COR-L47 (cell line): ENCODE measurements at places on chromosomes 1 and 21.

DNA sequence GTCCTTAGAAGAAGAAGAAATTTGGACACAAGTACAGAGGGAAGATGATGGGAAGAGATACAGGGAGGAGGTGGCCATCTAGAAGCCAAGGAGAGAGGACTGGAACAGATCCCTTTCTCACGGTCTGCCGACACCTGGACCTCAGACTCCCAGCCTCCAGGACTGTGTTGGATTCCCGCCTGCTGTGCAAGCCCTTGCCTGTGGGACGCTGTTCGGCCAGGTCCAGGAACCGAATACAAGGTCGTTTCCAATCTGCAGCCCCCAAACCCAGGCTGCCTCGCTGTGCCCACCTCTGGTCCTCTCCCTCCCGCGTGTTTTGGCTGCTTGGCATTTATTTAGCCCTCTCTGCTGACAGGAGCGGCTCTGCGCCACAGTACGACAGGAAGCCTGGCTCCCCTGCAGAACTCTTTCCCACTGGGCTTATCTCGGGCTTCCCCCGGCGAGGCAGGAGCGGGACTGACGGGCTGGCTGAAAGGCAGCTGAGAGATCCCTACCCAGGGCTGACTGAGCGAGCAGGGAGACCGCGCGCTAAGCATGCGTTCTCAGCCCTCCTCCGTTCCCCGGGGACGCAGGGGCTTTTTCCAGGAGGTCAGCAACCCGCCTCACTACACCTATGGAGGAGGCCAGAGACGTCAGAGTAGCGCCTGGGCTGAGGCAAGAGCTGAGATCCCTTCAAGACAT lies 238.4 kb downstream of the TNR start:
- no peak for DNase-seq

GRCh38 chr21:17539743-17540341 lies 27.0 kb downstream of the CXADR start:
- no peak for DNase-seq

DNA sequence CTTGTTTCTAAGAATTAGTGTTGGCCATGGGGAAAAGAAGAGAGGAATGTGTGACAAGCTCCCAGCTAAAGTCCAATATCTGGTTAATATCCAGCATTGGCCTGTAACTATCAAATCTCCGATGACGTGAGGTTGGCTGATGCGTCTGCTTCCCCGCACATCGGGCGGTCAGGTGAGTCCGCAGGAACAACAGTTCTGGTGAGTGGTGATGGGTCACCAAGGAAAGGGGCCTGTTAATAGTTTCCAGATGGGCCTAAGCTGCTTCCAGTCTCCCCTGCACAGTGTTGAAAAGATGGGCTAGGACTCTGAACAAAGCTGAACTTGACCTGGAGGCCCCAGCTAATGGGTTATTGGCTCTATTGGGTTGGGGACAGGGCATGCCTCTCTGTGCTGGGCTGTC lies 193.1 kb upstream of the EDN2 start:
- no peak for DNase-seq

- no peak for DNase-seq
These were observed 34.0 kb downstream of the EPRS1 start for GRCh38 chr1:220012259-220012658.

DNA sequence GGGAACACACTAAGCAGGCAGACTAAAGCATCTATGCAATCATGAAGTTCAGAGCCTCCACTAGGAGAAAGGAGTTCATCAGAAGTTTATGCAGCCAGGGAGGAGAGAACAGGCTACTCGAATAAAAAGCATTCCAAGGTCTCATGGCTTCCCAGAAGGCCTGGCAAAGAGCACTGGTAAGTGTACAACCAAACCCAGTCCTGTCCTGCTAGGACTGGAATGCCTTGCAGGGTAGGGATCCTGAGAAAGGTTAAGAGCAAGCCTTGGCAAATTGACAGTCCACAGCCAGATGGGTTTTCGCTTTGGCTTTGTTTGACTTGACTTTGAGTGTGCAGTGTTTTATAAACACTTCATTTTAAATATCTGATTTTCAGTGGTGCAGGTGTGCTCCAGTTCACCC lies 133.6 kb upstream of the ATP1B1 start:
- peak; percentile 57 for DNase-seq

GRCh38 chr1:201356236-201356635 lies 21.2 kb downstream of the TNNT2 start:
- no peak for DNase-seq

- no peak for DNase-seq
These were observed 1.5 kb upstream of the ATP1A2 start for GRCh38 chr1:160114085-160114484.

DNA sequence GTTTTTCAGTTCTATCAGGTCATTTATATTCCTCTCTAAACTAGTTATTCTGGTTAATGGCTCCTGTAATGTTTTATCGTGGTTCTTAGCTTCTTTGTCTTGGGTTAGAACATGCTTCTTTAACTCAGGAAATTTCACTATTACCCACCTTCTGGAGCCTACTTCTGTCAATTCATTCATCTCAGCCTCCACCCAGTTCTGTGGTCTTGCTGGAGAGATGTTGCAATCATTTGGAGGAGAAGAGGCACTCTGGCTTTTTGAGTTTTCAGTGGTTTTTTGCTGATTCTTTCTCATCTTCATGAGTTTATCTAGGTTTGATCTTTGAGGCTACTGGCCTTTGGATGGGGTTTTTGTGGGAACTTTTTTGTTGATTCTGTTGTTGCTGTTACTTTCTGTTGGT lies 213.0 kb downstream of the BRINP2 start:
- no peak for DNase-seq

DNA sequence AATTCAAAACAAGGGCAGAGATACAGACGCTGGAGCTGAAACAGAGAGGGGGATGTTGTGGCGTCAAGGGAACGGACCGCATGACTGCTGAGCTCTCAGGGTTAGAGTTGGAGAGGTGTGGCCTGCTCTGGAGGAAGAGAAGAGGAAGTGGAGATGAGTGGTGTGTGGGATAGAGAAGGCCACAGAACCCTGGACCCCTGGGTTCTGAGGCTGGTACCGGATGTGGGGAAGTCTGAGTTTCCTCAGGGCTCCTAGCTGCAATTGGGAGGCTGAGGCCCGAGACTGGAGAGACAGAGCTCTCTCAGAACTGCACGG lies 1.8 kb downstream of the BCAN start:
- DNase-seq, result no peak

- DNase-seq, result no peak
These were observed 11.7 kb upstream of the CD55 start for GRCh38 chr1:207309745-207310273.

DNA sequence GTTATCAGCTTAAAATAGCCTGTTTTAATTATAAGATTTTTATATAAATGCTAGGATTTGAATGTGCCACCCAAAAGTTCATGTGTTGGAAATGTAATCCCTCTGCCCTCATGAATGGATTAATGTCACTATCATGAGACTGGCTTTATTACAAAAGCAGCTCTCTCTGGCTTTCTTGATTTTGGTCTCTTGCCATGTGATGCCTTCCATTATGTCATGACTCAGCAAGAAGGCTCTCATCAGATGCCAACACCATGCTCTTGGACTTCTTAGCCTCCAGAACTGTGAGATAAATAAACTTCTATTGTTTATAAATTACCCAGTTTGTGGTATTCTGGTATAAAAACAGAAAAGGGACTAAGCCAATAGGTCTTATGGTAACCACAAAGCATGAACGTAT lies 6.9 kb upstream of the PRSS38 start:
- no peak for DNase-seq

- no peak for DNase-seq
These were observed 174.8 kb upstream of the SYT6 start for GRCh38 chr1:114328361-114328904.

GRCh38 chr21:45802956-45803617 lies 159.6 kb downstream of the PCBP3 start:
- no peak for DNase-seq

- no peak for DNase-seq
These were observed 3.5 kb upstream of the ZNF669 start for GRCh38 chr1:247107694-247108093.

DNA sequence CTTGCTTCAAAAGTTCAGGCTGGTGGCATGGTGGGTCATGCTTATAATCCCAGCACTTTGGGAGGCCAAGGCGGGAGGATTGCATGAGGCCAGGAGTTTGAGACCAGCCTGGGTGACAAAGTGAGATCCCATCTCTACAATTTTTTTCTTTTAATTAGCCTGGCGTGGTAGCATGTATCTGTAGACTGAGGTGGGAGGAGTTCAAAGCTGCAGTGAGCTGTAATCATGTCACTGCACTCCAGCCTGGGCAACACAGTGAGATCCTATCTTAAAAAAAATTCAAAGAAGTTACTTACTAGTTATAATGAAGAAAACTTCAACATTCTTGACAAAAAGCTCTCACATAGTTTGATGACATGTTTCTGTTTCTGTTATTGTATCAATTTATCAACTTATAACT lies 45.2 kb downstream of the SAMSN1 start:
- no peak for DNase-seq

GRCh38 chr1:174743654-174744561 lies 255.8 kb upstream of the CACYBP start:
- DNase-seq, result peak; percentile 8

GRCh38 chr1:43327549-43328292 lies 9.9 kb upstream of the MPL start:
- DNase-seq, result no peak

- DNase-seq, result no peak
These were observed 524 bp downstream of the COPA start for GRCh38 chr1:160342526-160342925.

- DNase-seq, result no peak
These were observed 13.4 kb downstream of the ZCCHC17 start for GRCh38 chr1:31310198-31310597.

GRCh38 chr1:214101246-214101645 lies 113.5 kb downstream of the PROX1 start:
- no peak for DNase-seq

- no peak for DNase-seq
These were observed 39.6 kb upstream of the IRF2BP2 start for GRCh38 chr1:234649432-234650081.

- DNase-seq, result peak; percentile 23
These were observed 15.5 kb downstream of the MEAF6 start for GRCh38 chr1:37498872-37499617.

GRCh38 chr21:28704746-28705145 lies 287.9 kb downstream of the LTN1 start:
- DNase-seq, result peak; percentile 32

DNA sequence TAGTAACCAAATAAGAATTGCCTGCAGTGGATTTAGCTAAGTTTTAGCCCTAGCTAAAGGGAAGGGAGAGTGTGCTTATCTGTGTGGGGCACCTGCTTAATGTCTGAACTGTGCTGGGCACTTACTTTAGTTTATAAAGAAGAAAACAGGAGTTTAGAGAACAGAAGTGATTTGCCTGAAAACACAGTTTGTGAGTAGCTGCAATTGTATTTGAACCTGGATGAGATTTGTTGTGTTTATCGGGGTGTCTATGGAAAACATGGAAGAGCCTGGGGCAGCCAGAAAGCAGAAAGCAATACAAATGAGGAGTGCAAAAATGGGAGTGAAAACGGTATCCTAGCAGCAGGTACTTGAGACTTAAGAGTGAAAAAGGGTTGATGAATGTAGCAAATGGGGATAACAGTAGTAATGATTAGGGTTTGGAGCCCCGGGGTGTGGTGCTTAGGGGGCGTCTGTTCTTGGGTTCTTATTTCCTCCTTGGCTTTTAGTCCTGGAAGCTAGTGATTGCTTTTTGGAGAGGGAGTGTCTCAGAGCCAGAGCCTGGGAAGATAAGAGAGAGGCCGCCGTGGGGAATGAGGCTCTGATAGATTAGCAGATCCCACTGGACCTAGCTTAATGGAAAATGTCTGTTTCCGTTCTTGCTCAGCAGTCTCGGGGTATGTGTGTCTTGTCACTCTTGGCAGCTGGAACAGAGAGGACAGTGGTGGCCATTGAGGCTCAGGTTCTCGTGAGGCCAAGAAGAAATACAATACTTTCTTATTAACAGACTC lies 5.6 kb downstream of the PRCC start:
- no peak for DNase-seq

GRCh38 chr1:223242971-223243370 lies 99.9 kb upstream of the TLR5 start:
- DNase-seq, result no peak

DNA sequence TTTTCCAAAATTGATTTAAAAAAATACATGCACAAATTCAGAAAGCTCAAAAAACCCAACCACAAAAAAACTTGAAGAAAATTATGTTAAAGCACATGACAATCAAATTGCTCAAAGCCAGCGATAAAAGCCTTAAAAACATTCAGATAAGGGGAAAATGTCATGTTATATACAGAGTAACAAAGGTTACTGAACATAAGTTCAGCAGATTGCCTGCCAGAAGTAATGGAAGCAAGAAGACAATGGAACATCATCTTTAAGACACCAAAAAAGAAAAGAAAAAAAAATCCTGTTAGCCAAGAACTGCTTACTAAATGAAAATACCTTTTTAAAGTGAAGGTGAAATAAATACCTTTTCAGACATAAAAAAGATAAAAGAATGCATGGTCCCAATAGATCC lies 147.2 kb upstream of the SGIP1 start:
- DNase-seq, result no peak

DNA sequence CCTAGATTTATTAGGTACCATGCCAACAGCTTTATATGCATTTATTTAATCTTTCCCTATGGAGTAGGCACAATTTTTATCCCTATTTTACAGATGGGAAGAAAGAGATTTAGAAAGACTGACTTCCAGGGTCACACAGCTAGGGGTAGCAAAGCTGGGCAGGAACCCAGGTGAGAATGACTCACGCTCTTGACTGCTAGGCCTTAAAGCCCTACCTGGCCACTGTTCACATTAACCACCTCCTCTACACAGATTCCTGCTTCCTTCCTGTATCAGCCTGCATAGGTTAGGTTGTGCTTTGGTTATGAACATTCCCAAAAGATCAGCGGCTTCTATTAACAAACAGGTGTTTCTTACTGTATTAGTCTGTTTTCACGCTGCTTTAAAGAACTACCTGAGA lies 53.2 kb downstream of the DNAJC6 start:
- no peak for DNase-seq

GRCh38 chr1:108747898-108748297 lies 1.4 kb downstream of the STXBP3 start:
- DNase-seq, result no peak

DNA sequence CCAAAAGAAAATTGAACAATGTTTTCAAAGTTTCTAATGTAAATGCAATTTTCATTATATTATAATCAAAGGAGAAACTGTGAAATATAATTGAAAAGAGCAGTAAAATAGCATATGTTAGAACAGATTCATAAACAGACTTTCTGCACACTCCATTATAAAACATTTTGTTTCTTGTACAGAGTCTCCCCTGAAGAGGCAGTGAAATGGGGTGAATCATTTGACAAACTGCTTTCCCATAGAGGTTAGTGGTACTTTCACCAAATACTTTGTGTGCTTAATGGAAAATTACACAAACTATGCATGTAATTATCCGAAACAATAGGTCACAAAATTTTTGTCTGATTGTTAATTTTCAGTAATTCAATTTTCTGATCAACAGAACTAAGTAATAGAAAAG lies 1.9 kb downstream of the RGS18 start:
- DNase-seq, result no peak

GRCh38 chr1:24589200-24589599 lies 33.3 kb downstream of the NCMAP start:
- DNase-seq, result no peak

- peak; percentile 61 for DNase-seq
These were observed 7.5 kb downstream of the PRXL2B start for GRCh38 chr1:2594001-2594640.

GRCh38 chr1:201480231-201481003 lies 11.4 kb upstream of the PHLDA3 start:
- peak; percentile 70 for DNase-seq
